ENCODE measurements at places on chromosomes 2 and 18.
A peak's percentile ranks its signal among the peaks of the same experiment; 100 is the strongest.

DNA sequence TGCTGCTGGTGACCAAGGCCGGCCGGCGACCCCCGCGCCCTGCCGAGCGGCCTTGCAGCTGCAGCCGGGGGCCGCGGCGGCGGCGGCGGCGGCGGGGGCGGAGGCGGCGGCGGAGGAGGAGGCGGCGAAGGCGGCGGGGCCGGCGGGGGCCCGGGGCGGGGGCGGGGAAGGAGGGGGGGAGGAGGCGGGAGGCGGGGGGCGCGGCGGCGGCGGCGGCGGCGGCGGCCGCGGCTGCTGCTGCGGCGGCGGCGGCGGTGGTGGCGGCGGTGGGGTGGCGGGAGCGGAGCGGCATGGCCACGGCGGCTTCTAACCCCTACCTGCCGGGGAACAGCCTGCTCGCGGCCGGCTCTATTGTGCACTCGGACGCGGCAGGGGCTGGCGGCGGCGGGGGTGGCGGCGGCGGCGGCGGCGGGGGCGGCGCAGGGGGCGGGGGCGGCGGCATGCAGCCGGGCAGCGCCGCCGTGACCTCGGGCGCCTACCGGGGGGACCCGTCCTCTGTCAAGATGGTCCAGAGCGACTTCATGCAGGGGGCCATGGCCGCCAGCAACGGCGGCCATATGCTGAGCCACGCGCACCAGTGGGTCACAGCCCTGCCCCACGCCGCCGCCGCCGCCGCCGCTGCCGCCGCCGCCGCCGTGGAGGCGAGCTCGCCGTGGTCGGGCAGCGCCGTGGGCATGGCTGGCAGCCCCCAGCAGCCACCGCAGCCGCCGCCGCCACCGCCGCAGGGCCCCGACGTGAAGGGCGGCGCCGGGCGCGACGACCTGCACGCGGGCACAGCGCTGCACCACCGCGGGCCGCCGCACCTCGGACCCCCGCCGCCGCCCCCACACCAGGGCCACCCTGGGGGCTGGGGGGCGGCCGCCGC lies 1.5 kb downstream of the POU3F3 start:
- DNase-seq, result no peak

GRCh38 chr2:161870401-161870930 lies 203.5 kb downstream of the DPP4 start:
- no peak for DNase-seq

GRCh38 chr2:152560166-152560565 lies 157.1 kb downstream of the PRPF40A start:
- no peak for DNase-seq

GRCh38 chr18:66724664-66725356 lies 120.9 kb upstream of the CDH19 start:
- no peak for DNase-seq

- peak; percentile 93 for DNase-seq
These were observed 225.4 kb downstream of the FAM210A start for GRCh38 chr18:13500869-13501542.

- no peak for DNase-seq
These were observed 17.7 kb downstream of the POU3F3 start for GRCh38 chr2:104871649-104871971.

GRCh38 chr2:226306969-226307368 lies 492.7 kb downstream of the IRS1 start:
- DNase-seq, result no peak

GRCh38 chr2:148935791-148936190 lies 60.8 kb downstream of the KIF5C start:
- no peak for DNase-seq

DNA sequence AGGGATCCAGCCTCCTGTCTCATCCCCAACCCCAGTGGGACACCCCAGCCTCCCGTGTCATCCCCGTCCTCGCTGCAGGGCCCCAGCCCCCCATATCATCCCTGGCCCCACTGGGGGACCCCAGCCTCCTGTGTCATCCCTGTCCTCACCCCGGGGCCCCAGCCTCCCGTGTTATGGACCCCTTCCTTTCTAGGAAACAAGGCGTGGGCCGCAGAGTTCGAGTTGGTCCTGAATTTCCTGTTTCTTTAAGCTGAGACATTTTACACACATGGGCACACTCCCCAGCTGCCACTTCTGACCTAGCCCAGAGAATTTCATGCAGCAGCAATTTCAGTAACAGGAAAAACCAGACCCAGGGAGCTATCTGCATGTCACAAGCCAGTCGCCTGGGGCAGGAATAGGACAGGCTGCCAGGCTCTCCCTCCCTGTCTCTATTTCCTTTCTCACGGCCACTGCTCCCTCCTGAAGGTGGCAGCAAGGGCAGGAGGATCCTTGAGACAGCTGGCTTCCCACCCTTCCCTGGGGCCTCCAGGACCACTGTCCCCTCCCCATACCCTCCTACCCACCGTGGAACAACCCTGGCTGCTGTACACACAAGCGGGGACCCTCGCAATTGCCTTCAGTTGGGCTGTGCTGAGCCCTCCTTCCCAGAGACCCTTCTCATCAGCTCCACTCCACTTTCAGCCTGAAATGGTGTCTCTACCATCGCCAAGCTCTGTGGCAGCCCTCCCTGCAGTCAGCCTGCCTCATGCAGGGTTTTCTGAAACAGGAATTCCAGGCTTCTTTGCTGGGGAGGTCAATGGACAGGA lies 141.9 kb upstream of the ID2 start:
- DNase-seq, result peak; percentile 89

DNA sequence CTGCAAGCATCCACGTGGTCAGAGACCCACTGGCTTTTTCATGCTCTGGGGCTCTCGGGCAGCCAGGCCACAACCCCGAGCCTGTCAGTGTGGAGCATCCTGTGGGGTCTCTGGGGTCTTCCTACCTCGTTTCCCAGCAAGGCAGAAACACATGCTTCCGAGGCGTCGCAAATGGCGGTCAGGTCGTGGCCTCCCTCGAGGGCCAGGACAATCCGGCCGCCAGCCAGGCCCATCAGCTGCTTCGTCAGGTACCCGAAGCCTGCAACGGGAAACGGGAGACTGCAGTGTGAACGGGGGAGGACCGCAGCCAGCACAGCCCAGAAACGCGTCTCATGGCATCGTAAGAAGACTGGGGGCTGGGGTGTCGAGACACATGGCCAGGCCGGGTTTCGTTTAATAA lies 218.7 kb downstream of the TWIST2 start:
- no peak for DNase-seq

DNA sequence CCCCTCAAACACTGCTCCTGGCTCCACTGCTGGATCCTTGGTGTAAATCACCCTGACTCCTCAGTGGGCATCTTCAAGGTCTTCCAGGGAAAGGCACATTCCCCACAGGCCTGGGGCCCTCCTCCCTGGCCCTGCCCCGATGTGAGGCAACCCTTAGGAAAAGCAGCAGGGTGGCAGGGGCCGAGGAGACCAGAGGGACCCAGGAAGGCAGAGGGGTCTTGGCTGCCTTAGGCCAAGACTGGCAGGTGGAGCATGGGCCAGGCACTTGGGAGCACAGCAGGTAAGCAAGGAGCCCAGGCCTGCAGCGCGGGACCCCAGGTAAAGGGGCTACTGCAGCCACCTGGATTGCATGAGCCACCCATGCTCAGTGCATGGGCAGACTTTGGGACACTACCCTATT lies 96.9 kb downstream of the GYPC start:
- DNase-seq, result no peak

- no peak for DNase-seq
These were observed 16.4 kb upstream of the MAP3K20 start for GRCh38 chr2:173059292-173059691.

DNA sequence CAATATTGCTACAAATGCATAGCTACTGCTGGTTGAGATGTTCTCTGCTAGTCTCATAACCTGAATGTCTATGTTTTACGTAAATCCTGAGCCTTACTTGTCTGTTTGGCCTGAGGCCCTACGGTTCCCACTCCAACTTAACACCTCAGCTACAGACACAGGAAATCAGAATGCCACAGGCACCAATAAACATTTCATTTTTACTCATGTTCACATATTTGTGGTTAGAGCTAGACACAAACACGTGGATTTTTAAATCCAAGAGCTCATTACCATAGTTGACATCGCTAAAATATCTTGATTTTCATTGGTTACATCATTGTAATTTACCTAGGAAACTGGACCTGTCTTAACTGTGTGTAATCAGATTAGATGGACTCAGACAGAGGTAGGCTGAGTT lies 263.8 kb upstream of the CDH19 start:
- DNase-seq, result no peak

DNA sequence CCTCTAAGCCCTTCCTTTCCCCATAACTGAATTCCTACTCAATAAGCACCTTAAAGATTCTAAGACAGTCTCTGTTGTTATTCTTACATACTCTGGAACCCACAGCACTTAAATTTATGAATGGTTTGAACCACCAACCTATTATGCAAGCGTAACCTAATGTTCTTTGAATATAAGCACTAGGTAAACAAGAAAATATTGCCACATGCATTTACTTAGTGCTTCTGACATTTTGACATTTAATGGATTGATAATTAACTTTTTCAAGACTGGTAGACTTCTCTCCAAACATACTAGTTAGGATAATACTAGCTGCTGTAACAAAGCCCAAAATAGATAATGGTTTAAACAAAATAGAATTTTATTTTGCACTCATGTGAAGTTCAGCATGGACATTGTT lies 164.8 kb downstream of the ARHGAP15 start:
- no peak for DNase-seq

- DNase-seq, result no peak
These were observed at the start of gene FABP1 for GRCh38 chr2:88127888-88128653. TSS of gene FABP1 (minus strand) at chr2:88128062. CDS start at chr2:88128017, 45 bp downstream.

DNA sequence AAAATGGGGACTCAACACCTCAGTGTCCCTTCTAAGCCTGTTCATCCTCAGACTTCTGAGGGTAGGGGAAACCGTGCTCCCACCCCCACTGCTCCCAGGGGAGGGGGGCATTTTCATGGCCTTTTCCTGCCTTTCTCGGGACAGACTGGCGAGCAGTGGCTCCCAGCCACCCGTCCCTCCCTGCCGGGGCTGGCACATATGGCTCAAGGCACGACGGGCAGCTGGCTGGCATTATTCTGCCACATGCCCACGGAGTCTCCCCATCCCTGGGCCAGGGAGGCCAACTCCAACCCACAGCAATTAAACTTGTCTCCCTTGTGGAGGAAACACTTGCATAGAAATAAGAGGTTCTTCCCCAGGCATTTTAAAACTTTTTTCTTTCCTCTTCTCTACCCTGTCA lies 148.5 kb upstream of the CBLN2 start:
- no peak for DNase-seq

- DNase-seq, result no peak
These were observed 7.0 kb upstream of the ACTR2 start for GRCh38 chr2:65220432-65221131.

DNA sequence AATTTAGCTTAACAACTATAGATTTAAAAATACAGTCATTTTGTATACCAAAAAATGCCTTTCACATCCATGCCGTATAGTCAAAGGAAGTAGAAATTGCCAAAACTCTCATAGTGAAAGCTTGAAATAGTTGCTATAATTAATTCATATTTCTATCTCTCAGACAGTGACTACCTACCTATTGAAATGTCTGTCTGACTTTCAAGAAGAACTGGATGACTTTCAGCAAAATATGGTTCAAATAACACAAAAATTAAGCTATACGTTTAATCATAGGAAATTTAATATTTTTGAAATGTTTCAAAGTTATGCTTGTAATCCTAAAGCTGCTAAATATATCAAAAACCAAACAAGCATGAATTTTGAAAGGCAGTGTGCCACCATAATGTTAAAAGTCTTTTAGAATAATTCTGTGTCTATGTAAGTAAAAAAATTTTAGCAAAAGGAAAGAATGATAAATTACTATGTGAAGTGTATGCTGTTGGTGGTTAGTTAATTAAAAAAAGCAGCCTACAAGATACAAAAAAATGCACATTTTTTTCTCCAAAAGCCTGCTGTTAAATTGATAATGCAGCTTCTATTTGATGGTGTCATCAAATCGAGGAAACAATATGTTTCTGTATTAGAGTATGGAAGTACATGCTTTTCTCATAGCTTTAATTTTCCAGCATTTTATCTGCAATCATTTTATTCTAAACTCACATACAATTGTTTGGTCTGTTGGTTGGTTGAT lies 57.7 kb upstream of the ST6GAL2 start:
- DNase-seq, result no peak

DNA sequence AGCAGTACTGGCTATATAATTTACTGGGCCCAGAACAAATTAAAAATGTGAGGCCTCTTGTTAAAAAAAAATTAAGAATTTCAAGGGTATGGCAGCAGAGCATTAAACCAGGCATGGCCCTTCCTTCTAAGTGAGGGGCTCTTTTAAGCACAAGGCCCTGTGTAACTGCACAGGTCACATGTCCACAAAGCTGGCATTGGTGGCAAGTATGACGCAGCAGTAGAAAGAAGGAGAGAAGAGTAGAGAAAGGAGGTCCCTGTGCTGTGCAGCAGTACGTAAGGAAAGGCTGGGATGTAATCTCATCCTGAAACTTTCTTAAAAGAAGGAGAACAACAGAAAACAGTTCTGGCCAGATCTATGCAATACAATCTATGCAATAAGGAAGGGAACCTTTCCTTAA lies 51.2 kb downstream of the MBD2 start:
- DNase-seq, result no peak

DNA sequence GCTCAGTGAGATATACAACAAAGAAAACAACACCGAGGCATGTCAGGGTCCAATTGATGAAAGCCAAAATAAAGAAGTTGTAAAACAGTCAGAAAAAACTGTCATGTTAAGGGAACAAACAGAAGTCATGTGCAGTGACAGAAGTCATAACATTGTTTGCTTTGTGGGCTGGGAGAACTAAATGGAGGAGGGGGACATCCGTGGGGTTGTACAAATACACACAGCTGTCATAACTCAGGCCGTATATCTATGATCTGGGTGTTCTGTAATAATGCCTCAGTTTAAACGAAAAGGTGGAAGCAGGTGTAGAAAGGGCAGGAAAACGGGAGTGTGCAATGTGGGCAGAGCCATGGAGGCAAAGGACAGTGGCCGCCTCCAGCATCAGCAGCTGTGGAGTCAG lies 27.3 kb downstream of the TIMM21 start:
- no peak for DNase-seq

GRCh38 chr2:120720231-120720630 lies 15.4 kb upstream of the GLI2 start:
- no peak for DNase-seq

- DNase-seq, result no peak
These were observed 923.7 kb downstream of the SLC4A3 start for GRCh38 chr2:220550995-220551700.

DNA sequence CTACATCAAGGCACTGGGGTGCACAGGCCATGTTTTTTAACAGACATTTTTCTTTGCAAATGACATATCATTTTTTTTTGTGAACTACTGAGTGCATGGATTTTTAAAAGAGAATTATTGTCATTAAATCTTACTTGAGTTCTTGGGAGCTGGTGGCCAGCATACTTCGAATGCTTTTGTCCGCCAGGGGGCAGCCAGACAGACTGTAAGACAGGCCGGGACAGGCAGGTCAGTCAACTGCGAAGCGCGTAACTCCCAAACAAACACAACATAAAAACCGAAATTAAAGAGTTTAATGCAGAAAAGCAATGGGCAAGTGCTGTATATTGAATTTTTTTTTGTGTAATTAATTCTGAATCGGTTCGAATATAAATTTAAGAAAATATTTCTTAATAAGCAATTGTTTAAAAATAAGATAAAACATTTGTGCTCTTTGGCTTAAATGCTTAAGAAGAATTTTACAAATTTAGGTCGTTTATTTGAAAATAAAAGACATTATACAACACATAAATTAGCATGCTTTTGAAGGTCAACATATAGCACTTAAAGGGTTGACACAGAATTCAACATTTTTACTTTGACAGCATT lies 142.2 kb upstream of the PXDN start:
- peak; percentile 77 for DNase-seq

- no peak for DNase-seq
These were observed 58.6 kb upstream of the CHN1 start for GRCh38 chr2:175063741-175064140.
